Stimulated activated CD4-positive, alpha-beta T cell treated with anti-CD3 and anti-CD28 coated beads, Interleukin-15, amount 100 ng/mL, for 1 hour (primary cell): ENCODE measurements at places on chromosomes 1 and 21.

GRCh38 chr1:8419172-8419571, 101.3 kb downstream of the SLC45A1 start:
- no peak for DNase-seq

DNA sequence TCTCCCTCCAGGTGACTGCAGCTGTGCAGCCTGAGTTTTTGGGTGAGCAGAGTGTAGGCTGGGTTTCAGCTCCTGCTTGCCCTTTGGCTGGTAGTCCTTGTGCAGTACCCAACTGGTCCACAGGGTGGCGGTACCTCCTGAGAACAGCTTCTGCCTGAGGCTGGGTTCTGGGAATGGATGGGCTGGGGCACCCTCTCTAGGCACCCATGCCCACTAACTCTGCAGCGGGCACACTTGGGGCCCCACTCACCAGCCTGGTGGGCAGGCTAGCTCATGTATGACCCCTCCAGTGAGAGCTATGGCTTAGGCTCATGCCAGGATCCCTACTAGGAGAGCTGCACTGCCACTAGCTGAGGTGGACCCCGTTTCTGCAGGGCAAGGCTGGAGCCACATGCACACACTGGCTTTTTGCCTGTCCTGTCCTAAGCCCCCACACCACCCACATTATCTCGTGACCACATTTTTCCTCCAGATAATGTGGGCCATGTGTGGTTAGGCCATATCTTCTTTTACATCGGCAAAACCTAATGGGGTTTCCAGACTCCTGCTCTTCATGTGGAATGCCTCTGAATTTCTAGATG, 15.5 kb upstream of the GSTM4 start:
- peak; percentile 77 for DNase-seq

DNA sequence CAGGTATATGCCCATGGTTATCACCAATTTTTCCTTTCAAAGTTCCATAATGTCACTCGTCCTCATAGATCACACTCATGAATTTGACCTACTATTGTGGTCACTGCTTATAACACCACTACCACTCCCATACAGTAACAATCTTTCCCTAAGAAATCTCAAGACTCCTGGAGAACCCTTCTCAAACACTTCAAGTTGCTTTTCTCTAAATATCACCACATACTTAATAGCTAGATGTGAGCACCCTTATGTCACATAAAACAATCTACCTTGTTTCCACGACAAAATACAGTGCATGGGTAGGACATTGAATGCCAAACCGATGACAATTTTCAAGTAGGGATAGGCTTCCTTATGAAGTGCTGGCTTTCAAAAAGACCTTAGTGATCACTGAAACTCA, 104.5 kb downstream of the LRRC53 start:
- DNase-seq: no peak

GRCh38 chr1:226687426-226687825, 51.7 kb downstream of the ITPKB start:
- DNase-seq: no peak

DNA sequence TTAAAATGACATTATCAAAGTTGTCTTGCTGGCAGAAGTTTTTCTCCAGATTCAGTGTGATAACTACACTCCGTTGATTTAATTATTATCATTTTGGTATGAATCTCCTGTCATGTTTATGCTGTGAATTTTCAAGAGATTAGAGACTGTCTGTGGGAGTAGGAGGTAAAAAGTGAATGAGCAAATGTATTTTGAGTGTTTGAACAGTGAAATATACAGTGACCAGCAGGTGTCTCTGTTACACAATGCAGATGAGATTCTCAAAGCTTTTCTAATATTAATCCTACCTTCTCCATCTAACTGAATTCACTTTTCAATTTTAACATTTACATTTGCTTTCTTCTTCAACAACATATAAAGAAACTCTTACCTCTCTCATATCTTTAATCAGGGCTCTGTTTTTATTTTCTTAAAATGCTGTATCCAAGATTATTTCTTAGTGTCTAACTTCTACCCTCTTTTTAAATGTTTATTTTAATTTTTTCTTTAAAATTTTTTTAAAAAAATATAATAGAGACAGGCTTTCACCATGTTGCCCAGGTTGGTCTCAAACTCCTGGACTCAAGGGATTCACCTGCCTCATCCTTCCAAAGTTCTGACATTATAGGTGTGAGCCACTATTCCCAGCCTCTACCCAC, 20.9 kb upstream of the HSPA13 start:
- no peak for DNase-seq

DNA sequence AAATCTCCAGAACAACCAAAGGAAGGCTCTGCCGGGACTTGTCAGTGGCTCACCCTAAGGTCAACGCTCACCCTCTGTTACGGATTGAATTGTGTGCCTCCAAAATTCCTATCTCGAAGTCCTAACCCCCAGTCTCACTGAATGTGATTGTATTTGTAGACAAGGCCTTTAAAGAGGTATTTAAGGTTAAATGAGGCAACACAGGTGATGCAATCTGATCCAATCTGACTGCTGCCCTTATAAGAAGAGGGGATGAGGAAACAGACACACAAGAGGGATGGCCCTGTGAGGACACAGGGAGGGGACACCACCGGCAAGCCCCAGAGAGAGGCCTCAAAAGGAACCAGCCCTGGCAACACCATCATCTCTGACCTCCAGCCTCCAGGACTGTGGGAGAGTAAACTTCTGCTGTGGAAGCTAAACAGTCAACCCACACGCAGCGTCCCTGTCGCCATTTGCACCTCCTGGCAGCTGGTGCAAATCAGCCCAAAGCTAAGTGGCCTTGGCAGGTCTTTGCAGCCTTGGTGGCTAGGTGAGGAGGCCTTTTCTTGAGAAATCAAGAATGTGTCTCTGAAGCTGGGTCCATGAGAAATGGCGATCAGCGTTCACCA, 24.2 kb downstream of the UBASH3A start:
- DNase-seq: no peak

- DNase-seq: no peak
Observed at GRCh38 chr1:98550076-98550475, 111.4 kb upstream of the SNX7 start.

DNA sequence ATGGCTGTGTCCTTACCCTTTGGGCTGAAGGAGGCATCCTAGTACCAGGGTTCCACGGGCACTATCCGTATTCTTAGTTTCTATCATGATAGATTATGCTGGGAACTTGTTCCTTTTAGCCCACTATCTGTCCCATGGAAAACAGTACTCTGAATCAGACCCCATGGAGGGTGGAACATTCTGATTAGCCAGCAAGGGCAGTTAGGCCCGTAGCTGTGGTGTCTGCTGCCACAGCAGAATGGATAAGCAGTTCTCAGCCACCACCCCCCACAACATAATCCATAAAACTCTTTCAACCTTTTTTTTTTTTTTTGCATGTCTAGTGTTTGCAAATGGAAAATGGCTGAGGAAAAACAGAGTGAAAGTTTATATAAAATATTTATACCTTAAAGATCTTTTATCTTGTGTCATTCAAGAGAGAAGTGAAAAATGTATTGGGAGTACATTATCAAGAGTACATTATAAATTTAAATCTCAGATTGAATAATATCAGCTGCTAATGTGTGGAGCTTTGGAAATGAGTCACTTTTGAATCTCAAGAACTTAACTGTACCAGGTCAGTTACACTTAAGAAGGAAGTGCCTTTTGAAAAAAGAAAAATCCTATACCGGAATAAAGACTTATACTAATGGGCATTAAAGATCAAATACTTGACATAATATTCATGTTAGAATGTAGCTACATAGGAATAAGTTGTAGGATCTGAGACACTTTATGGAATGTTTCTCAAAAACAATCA, 80.3 kb downstream of the NFIA start:
- DNase-seq: no peak

- no peak for DNase-seq
Observed at GRCh38 chr1:108712606-108713150, at the start of gene FNDC7. Gene FNDC7 (plus strand): TSS chr1:108712908. CDS start chr1:108712934, 26 bp downstream.

- no peak for DNase-seq
Observed at GRCh38 chr21:29121759-29122158, 8.7 kb upstream of the MAP3K7CL start.

DNA sequence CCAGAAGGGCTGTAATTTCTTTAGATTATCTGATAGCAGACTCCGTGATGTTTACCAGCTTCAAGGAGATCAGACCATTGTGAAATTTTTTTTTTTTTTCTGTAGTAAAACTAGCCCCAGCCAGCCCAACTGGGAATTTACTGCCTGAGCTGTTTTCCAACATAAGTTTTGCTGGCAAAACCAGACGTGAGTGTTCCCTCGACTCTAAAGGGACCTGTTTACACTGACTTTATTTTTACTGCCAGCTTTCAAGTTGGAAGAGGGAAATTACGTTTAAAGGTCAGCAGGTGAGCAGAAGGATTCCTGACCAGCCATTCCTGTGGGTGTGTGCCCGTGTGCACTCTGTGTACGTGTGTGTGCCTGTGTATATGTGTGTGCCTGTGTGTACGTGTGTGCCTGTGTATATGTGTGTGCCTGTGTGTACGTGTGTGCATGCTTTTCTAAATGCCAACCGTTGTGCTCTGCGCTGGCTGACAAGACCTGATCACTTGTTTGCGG, 374 bp downstream of the MAB21L3 start:
- no peak for DNase-seq

DNA sequence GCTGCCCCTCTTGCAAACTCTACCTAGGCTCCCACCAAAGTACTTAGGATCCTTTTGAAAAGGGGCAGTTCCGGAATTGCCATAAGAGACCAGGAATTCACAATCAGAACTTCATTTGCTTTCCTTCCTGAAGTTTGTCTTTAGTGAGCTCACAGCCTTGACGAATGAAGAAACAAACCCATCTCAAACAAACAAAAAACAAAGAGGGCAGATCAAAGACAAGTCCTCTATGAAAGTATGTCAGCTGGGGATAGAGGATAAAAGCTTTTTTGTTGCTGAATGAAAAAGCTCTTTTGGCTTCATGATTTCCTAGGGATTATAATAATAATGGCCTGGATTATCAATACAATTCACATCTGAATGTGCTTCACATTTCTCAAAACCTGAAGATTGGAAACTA, 357.9 kb upstream of the DUSP10 start:
- no peak for DNase-seq

GRCh38 chr1:94955767-94956632, 29.1 kb upstream of the CNN3 start:
- DNase-seq: no peak
